ENCODE measurements at places on chromosomes 5 and 9.

DNA sequence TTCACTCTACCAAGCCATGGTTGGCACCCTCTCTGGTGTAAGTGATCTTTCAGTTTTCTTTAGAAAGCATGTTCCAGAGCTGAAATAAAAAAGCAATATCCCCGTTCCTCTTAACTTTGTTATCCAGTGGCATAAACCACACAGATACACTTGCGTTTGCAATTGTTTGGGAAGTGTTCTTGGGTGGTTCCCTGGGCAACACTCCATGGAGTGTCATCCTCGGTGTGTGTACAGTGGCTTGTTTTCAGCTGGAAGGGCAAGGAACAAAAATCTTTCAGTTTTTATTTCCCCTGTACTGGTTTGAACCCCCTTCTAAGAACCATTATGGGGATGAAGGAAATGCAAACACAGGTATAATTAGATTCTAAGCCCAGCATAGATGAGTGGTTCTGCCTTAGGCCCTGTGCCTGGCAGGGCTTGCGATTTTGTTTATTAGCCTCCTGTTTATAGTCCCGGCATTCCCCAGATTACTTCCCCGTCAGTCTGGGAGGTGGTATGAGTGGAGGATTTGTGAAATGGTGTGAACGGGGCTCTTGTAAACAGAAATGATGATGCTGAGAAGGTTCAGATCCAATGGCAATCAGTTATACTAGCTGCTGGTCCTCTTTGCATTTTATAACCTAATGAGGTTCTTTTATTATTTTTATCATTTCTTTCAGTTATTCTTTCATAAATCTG lies 76.0 kb upstream of the CD180 start:
- no peak for DNase-seq

DNA sequence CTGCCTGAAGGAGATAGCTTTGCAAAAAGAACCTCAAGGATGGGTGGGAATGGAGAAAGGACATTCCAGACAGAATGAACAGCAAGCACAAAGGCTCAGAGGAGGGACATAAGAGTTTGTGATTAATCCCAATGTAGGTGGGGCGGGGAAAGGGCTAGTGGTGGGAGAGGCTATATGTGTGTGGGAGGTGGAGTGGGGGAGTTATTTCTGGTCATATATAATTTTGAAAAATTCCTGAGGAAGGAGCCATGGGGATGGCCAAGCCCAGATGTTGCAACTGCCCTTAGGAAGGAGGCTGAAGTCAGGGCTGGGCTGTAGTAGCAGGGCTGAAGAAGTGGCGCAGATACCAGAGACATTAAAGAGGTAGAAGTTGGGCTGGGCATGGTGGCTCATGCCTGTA lies 13.4 kb upstream of the CCL27 start:
- no peak for DNase-seq

DNA sequence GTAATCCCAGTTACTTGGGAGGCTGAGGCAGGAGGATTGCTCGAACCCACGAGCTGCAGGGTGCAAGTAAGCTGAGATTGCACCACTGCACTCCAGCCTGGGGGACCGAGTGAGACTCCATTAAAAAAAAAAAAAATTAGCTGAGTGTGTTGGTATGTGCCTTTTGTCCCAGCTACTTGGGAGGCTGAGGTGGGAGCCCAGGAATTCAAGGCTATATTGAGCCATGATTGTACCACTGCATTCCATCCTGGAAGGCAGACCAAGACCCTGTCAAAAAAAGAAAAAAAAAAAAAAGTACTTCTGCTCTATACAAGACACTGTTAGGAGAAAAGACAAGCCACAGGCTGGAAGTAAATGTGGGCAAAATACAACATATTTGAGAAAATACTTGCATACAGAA lies 68.5 kb upstream of the FBXW11 start:
- DNase-seq = no peak

DNA sequence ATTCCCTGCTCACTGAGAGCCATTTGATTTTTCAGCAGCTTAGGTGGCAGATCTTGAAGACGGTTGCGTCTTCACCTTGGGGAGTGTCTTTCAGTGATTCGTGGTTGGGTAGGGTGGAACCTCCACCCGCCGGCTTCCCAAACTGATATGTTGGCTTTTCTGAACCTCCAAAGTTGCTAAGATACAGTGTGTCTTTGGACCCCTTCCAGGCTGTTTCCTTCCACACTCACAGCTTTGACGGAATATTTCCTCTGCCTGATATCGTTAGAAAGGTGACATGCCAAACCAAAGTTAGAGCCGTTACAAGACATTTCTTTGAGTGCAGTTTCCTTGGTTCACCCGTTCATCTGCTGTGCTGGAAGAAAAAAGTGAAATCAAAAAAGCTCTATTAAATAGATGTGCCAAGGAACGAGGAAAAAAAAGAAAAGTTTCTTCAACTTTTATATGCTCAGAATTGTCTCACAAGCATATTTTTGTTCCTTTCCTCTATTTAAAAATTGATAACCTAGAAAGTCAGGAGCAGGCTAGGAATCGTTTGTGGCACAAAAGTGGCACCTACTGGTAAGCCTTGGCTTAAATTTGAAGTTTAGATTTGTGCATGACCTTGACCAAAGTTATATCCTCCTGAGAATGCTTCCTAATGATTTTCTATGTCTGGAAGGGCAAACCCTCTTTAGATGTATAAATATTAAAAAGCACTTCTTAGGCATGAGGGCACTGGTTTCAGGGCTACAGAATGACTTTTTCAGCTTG lies 270.7 kb upstream of the WWC1 start:
- no peak for DNase-seq

GRCh38 chr5:58972301-58972700 lies 389.4 kb downstream of the RAB3C start:
- no peak for DNase-seq

- no peak for DNase-seq
Measured at GRCh38 chr5:92652756-92653155, 928.3 kb downstream of the NR2F1-AS1 start.

GRCh38 chr5:148374690-148375360 lies 8.9 kb upstream of the FBXO38 start:
- no peak for DNase-seq

- no peak for DNase-seq
Measured at GRCh38 chr9:112038017-112038408, 137.1 kb downstream of the SUSD1 start.

- no peak for DNase-seq
Measured at GRCh38 chr5:17370651-17371050, 127.4 kb upstream of the TAF11L2 start.

Data from stimulated activated CD8-positive, alpha-beta memory T cell treated with anti-CD3 and anti-CD28 coated beads, Interleukin-7, amount 100 ng/mL, for 1 hour (primary cell).